ENCODE measurements at places on chromosomes 3 and 15.

DNA sequence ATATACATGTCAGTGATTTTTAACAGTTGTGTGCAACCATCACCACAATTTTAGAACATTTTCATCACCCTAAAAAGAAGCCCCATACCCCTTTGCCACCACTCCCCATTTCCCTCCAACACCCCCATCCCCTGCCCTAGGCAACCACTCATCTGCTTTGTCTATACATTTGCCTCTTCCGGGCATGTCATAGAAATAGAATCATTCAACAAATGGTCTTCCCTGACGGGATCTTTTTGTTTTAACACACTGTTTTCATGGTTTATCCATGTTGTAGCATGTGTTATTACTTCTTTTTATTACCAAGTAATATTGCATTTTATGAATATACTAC, 4.0 kb downstream of the VILL start:
- no peak for DNase-seq

- DNase-seq: peak; percentile 5
Observed at GRCh38 chr15:90306560-90306959, 41.1 kb downstream of the NGRN start.

- no peak for DNase-seq
Observed at GRCh38 chr3:11826628-11827265, 19.9 kb downstream of the TAMM41 start.

DNA sequence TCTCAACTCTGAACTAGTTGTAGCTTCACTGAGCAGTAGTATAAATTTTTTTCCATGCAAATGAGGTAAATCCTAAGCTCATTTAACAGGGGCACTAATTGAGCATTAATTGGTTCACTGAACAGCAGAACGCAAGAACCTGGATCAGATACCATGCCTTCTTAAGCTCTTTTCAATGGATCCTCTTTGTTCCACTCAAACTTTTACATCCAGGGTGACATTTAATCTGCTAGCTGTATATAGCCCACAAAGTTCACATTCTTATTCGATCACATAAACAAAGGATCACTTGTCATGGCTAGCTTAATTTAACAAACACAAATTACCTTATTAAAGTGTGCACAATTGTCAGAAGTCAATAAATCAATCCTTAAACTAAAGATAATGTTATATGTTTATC, 281.6 kb downstream of the CNTN6 start:
- no peak for DNase-seq

- no peak for DNase-seq
Observed at GRCh38 chr3:147615035-147615434, 205.9 kb downstream of the ZIC1 start.

- DNase-seq: no peak
Observed at GRCh38 chr3:66454464-66454859, 46.4 kb downstream of the LRIG1 start.

DNA sequence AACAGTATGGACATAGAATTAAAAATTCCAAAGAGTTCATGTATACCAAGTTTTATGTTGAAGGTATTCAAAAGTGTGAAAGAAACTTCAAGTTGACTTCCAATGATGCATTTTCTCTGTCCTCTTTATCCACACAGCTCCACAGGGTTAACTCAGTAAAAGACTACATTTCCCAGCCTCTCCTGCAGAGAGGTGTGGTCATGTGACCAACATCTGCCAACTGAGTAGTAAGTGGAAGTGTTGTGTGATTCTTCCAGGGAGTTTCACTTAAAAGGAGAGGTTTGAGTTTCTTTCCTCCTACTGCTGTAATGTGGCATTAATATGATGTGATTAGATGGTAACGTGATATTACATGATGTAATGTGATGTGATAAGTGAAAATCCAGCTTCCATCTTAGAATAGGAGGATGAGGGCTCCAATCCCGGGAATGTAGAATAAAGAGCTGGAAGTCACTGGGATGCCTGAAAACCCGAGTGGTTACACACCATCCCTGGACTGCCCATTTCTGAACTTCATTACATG, 280.6 kb downstream of the ARRDC4 start:
- no peak for DNase-seq

GRCh38 chr3:77372634-77373346, 332.9 kb downstream of the ROBO2 start:
- no peak for DNase-seq

GRCh38 chr15:29550834-29551465, 271.3 kb downstream of the TJP1 start:
- no peak for DNase-seq
